ENCODE measurements at places on chromosomes 2 and 18.

DNA sequence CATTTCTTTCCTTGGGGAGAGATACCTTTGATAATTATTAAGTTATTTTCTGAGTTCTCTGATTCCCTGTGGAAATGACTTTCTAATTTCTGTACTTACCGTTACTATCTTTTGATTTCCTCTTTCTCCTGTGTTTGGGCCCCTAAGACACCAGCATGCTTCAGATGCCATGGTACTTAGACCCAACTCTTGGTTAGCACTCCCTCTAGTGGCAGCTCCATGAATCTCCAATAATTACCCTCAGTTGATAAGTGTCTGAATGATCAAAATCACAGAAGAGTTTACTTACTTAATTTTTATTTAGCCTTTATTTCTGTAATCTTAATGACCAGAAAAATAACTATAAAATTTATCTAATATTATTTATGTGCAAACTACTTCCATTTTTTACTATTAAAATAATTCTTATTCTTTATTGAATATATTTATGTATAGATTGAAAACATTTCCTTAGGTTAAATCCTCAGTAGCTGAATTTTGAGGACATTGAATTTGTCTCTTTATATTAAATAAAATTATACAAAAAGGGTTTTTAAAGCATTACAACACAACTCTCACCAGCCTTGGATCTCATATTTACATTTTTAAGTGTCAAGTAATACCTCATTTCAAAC is 300.4 kb downstream of the KCNS3 start:
- DNase-seq, result no peak

GRCh38 chr18:46250084-46250811 is 146.1 kb downstream of the HAUS1 start:
- DNase-seq, result no peak

GRCh38 chr2:7437141-7437540 is 519.9 kb downstream of the RNF144A start:
- no peak for DNase-seq

DNA sequence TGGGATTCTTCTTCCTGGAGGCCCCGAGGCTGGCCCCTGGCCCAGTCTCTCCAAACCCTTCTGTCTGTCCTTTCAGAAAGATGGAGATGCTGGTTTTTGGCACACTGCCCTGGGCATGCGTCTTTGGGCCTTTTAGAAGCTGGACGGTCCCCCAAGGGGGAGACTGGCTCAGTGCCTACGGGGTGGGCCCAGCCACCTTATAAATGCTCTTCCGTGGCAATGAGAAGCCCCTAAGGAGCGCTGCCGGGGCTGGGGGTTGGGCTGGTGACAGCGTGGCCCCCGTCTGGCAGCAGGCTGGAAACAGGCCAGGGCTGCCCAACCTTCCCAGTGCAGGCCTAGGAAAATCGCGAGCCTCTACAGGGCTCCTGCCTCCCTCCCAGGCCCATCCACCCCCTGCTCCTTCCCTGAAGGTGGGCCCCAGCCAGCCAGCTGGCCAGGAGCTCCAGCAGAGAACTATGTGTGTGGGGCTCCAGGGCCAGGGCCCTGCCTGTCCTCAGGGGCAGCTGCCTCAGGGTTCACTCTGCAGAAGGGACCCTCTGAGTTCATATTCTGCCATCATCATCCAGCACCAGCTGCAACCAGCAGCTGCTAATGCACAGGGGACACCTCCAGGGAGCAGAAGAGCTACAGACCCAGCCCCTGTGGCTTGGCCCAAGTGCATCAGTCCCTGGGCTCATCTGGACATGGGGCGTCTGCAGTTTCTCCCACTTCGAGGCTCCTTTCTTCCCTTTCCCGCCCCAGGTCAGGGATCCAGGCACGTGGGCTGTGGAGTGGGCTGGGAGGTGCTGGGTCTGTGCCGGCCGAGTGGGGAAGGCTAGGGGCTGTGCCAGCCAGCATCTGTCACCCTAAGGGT is 107.6 kb upstream of the OTOS start:
- no peak for DNase-seq

DNA sequence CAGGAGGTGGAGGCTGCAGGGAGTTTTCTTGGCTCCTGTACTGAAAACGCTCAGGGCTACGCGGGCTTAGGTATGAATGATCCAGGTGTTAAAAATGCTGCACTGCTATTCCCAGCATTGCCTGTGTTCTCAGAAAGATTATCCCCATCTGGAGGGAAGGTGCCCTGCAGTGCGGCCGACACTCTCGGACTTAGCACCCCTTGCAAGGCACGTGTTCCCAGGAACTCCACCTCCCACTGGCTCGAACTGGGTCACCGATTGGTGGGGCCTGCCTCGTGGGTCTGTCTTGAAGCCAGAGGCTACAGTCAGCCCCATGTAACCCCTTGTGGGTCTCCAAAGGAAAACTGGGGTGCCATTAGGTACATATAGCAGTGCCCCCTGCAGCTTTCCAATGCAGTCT is 25.7 kb downstream of the ANO7 start:
- no peak for DNase-seq

- peak; percentile 47 for DNase-seq
Measured at GRCh38 chr2:149330127-149331022, at the start of gene LYPD6. Gene LYPD6 (plus strand): TSS chr2:149330587. CDS start chr2:149437709, 107,122 bp downstream.

GRCh38 chr18:74610051-74610615 is 12.5 kb downstream of the ZNF407 start:
- no peak for DNase-seq

DNA sequence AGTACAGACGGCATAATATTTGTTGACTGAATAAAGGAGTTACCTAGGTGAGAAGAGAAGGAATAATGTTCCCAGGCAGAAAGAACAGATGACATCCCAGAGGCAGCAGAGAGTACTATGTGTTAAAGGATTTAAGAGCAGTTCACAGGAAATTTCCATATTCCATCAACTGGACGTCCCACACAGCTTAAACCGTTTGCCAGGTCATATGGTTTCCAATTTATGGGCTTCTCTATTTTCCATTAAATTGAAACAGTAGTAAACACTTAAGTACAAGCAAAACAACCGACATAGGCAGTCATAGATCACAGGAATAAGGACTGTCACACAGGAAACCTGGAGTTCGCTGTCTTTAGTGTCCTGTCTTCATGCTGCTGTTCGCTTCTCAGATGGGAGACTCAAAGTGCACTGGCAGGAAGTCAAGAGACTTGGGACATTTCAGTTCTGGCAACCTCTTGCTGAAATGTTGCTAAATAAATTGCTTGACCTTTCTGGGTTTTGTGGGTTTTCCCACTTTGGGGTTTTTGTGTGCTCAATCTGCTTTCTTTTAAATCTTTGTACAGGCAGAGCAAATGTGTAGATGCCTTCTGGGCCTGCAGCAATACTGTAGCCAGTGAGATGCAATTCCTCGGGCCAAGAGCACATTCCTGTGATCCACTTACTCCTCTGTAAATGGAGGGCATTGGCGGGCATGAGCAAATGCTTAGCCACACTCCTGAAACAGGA is 5.8 kb upstream of the PIEZO2 start:
- no peak for DNase-seq

GRCh38 chr18:37179384-37179783 is 350.5 kb downstream of the KIAA1328 start:
- no peak for DNase-seq

GRCh38 chr18:41887100-41887499 is 67.9 kb upstream of the PIK3C3 start:
- DNase-seq, result no peak

DNA sequence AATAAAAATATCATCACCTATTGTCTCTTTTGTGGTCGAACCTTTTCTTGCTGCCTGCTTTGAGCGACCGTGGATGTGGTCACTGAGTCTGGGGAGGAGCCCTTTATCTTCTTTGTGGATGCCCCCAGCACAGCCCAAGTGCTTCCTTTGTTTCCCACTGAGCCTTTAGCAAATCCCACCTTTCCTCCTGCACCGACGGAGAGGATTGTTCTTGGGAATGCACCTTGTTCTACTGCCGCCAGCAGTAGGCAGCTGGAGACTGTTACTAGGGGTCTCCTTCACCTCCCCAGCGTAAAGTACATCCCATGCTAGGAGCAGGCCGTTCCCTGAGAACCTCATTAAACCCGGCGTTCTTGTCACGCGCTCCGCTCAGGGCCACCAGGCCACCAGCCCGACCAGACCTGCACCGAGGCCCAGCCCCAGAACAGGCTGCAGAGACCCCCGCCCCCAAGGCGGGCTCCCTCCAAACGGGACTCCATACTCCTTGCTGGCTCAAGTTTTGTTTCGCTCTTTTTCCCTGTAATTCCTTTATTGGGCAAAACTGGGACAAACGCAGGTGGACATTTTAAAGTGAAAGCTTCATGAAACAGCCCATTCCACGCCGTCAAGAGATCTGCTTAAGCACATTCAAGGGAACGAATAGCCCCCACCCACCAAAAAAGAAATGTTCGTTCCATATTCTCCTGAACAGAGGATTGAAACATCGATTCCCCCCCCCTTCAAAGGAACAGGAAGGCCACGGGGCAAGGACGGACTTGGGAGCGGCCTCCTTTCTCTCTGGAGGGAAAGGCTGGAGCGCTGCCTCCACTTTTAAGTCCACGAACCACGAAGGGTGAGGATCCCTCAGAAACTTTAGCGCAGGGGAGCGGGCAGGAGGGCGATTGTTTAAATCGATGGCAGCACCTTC is 1.1 kb upstream of the MAT2A start:
- DNase-seq, result no peak

- DNase-seq, result no peak
Measured at GRCh38 chr2:207933396-207934065, 91.8 kb downstream of the PLEKHM3 start.

DNA sequence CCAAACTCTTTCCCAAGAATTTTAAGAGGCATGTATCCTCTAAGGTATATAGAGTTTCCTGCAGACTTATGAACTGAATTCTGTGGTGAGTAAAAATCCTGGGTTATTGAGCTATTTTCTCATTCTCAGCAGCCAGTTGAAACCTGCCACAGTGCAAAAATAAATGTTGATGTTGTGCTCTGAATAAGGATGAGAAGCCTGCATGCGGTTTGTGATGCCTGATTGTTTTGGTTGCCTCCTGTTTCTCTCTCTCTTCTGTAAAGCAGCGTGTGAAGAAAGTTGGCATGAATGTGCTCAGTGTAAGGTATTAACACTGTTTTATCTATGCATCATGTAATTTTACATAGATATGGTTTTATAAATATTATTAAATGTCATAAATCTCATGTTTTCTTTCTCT is 452.6 kb downstream of the CDH2 start:
- no peak for DNase-seq

- no peak for DNase-seq
Measured at GRCh38 chr2:225140723-225141122, 98.5 kb upstream of the DOCK10 start.

GRCh38 chr2:37659723-37660122 is 11.7 kb downstream of the CDC42EP3 start:
- no peak for DNase-seq

GRCh38 chr2:196239622-196240587 is 68.5 kb upstream of the STK17B start:
- DNase-seq, result peak; percentile 1

- DNase-seq, result no peak
Measured at GRCh38 chr2:241903121-241904010, 33.8 kb downstream of the RTP5 start.

DNA sequence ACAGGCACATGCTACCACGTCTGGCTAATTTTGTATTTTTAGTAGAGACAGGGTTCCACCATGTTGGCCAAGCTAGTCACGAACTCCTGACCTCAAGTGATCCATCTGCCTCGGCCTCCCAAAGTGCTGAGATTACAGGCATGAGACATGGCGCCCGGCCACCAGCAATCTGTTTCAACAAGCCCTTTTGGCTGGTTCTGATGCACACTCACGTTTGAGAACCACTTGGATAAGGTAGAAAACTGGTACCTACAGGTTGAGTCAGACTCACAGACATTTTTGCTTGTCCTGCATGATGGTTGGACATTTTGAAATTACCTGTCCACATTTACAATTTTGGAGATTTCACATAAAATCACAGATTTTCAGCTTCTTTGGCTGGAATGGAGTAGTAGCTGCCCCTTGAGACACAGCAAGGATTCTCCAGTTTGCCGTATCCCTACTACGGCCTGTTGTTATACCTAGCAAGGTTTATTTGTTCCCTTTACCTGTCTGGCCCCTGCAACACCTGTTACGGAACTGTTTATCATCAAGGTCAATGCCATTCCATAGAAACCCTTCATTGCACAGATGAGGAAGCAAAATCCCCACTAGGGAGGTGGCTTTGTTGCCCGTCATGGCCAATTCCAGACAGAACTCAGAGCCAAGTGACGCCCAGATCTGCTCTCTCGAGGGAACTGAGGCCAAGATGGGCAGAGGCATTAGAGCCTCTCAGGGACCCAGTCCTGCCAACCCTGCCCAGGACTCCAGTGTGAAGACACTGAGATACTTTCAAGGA is 31.4 kb upstream of the IGFBP2 start:
- DNase-seq, result no peak

DNA sequence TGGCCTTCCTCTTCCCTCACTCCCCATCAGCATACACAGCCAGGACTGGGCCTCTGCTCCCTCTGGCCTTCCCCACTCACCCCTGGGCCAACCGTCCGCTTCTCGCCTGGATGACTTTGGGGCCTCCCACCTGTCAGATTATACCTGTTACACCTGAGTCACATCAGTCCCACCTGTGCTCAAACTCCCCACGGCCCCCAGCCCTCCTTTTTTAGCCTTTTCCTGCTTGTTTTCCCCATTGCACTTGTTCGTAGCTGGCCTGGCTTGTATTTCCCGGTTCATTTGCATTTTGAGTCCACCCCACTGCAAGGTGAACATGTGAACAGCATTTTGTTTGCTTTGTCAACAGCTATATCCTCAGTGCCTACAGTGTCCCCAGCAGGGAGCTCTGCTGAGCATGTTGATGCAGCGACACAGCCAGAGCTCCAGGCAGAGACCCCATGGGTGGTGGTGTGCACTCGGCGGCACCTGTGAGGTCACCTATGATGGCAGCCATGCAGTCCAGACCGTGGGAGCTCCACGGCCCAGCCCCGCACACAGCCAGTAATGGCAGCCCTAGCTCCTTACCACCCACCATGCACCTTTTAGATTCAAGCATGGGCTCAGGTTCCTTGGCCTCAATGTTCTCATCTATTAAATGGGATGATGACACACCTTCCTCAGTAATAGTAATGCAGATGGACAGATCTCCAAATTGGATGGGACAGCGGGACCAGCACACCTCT is 276.4 kb upstream of the HS6ST1 start:
- DNase-seq, result no peak

DNA sequence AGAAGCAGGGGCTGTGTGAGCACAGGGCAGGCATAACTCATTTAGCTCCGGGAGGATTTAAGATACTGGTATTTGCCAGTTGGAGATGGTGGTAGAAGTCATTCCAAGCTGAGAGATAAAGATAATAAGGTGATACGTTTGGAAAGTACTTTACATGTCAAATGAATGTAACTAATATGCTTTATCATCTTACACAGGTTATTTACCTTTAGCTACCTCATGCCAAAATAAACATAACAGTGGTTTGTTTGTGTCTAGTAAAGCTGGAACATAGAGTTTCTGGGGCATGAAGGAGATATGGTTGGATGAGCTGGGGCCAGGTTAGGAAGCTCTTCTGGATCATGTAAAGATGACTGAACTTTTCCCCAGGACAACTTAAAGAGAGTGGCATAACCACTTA is 126.9 kb upstream of the PIK3C3 start:
- DNase-seq, result no peak

GRCh38 chr2:232839411-232840079 is 30.5 kb upstream of the SNORC start:
- DNase-seq, result no peak
